Stimulated activated CD4-positive, alpha-beta T cell treated with anti-CD3 and anti-CD28 coated beads, Interleukin-1b, Interleukin-23, amount 100 ng/mL, for 1 hour (primary cell): ENCODE measurements at places on chromosomes 2 and 18.

- DNase-seq: no peak
Measured at GRCh38 chr2:26982102-26982742, 11.8 kb downstream of the MAPRE3 start.

GRCh38 chr2:1081451-1082225, 131.0 kb downstream of the SNTG2 start:
- DNase-seq: no peak

DNA sequence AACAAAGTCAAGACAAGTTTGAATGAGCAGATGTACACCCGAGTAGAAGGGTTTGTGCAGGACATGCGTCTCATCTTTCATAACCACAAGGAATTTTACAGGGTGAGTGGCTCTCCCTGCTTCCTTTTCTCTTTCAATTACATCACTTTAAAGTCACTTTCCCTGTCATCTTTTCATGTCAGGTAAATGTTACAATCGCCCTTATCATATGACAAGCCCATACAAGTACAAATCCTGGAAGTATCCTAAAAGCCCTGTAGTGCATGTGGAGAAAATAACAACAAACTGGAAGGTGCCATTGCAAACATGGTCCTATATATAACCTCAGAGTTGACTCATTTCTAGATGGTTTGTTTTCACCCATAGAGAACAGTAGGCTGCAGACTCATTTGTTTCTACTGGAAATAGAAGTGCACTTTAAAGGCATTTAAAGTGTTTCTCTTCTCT, 126.0 kb downstream of the SP100 start:
- DNase-seq: no peak

- no peak for DNase-seq
Measured at GRCh38 chr2:111049792-111050640, 70.7 kb upstream of the BCL2L11 start.

- DNase-seq: no peak
Measured at GRCh38 chr18:28961669-28962228, 784.8 kb upstream of the CDH2 start.

DNA sequence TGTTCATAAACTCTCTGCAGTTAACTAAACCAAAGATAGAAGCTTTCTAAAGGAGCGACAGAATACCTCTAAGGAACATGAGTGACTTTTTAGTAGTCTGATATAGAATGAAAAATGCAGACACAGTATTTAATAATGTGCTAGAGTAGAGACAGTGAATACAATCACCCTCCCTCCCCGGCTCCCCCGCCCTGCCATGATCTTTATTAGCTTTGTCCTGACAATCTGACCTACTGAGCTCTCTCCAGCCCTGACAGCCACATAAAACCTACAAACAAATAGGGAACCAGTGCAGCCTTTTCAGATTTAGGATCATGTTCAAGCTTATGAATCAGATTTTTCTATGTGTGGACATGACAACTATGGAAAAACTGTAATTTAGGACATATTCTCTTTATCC, 777.6 kb upstream of the FANCL start:
- DNase-seq: no peak

DNA sequence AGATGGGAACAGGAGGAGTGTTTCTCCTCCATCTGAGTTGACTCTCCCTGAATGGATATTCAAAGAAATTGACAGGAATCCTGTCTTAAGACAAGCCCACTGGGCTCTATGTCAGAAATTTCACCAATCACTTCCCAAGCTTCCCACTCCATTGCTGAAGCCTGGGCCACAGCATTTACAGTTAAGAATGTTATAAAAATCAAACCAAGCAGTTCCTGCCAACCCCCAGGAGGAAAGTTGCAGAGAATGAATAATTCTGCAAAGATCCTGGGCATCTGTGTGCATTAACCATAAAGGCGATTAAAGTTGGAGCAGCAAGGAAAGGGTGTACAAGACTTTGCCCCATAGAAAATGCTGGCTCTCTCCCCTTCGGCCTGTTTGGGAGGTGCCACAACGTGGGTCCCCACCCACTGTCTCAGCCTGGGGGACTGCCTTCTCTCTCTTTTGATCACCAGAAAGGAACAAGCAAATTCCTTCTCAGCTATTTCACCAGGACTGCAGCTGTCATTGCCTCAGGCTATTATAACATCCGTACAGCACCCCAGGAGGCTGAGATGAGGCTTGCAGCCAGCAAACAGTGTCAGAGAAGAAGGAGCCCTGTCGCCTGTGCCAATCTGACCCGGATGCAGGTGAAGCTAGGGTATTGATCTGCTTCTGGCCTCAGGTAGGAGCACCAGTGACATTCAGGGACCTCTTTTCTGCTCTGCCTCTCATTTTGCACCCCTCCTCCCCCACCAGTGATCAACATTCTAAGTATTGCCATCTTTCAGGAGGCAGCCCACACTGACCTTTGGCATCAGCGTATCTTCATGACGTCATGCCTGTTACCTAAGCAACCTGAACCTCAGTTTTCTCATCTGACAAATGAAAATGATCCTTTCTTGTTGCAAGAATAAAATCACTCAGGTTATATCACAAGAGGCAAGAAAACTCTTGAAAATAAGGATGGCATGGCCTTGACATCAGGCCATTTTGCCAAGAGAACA, 219.0 kb downstream of the SH3BP4 start:
- no peak for DNase-seq

GRCh38 chr2:12931186-12931844, 214.6 kb downstream of the TRIB2 start:
- no peak for DNase-seq

DNA sequence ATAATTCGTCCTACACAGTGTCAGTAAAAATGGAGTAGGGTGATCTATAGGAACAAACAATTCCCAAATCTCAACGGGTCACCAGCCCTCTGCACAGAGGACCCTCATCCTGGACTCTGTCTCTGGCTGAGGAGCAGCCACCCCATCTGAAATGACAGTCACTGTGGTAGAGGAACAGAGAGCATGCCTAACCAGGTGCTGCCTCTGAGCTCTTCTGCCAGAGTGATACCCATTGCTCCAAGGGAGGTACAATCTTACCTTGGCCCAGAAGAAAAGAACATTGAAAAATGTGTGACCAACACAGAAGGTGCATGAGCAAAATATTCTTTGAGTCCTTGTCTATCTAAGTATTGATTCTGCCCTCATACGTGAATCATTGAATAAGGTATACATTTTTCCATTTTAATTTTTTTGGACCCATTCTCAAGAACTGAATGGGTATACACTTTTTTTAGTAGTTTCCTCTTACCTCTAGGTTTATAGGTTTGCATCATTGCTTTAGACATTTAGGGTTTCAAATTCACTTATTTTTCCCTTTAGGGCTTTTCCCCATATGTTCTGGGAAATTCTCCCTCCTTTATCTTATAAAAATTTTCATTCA, 8.7 kb downstream of the SP140 start:
- no peak for DNase-seq

DNA sequence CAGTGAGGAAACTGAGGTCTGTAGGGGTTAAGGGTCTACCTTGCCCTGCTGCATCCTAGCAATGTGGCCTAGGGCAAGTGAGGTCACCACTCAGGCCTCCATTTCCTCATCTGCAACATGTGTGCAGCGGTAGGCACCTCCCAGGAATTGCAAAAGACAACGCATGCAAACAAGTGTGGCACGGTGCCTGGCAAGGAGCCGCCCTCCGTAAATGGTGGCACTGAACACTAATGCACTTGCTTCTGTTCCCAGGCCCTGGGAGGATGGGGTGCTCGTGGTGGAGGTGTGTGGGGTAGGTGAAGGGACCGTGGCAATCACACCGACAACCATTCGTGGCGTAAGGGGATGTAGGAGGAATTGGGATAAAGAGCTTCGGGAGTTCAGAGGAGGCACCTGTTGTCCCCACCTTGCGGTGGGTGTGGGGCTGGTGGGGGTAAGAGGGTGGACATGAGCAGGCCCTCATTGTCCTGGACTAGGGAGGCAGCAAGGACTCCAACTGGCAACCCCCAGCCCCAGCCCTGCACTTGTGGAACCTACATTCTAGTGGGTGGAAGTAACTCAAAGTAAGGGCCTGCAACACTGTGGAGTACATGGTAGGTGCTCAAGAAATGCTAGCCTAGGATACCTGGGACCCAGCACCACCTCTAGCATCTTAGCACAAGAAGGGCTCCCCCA, 26.0 kb downstream of the ATOH8 start:
- no peak for DNase-seq

GRCh38 chr2:113213061-113213930, 39.5 kb downstream of the PSD4 start:
- DNase-seq: no peak

GRCh38 chr2:181459621-181460021, 2.4 kb downstream of the ITGA4 start:
- DNase-seq: no peak

- no peak for DNase-seq
Measured at GRCh38 chr2:101921319-101921952, 70.3 kb upstream of the IL1R2 start.

DNA sequence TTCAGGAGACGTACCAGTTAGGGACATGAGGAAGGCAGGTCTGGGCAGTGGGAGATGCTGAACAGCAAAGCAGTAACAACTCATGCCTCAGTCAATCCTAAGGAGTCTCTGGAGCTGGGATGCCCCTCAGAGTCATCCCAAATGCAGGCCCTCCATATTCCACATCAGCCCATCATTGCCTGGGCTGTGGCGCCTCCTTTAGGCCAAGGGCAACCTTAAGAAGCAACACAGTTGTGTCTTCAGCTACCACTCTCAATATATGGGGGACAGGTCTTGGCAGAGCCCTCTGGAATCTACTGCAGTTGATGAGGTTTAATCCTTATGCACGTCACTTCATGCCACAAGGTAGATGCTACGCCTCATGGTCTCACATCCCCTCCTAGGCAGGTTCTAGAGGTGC, 682.0 kb upstream of the RAB6C start:
- no peak for DNase-seq

DNA sequence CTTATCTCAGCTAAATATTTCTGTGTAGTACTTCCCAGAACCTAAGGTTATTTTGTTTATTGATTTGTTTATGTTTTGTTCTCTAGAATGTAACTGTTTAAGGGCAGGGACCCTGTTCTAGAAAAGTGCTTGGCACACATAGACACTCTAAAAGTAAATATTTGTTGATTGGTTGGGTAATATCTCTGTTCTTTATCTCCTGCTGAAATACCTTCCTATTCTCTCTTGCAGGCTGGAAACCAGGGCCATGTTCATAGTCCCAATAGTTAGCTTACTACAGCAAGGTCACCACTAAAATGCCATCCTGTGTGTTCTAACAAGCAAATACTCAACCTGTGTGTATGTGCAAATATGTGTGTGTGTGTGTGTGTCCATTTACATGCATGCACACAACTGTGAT, 375.6 kb upstream of the MEIS1 start:
- DNase-seq: no peak
